ENCODE measurements at places on chromosomes 2 and 18.

- DNase-seq: no peak
Observed at GRCh38 chr18:5912566-5912965, 17.2 kb upstream of the TMEM200C start.

- DNase-seq: no peak
Observed at GRCh38 chr2:187920511-187920910, 366.3 kb upstream of the TFPI start.

- DNase-seq: no peak
Observed at GRCh38 chr2:16325016-16325975, 340.3 kb downstream of the CYRIA start.

DNA sequence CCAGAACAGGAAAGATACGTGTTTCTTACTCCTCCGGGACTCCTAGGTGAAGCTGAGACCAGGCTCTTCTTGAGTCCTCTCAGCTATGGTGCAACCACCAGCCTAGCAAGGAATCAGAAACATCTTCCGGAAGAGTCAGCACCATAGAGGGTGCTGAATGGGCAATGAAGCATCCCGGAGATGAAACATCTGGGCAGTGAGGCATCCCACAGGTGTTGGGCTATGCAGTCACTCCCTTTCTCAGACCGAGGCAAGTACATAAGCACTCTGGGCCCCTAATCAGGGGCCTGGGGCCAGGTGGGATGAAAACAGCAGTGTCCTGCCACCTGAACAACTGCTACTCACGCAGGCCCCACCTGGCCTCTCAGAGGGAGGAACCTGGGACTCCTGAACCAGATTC is 1.4 kb upstream of the CAPN10 start:
- DNase-seq: no peak

DNA sequence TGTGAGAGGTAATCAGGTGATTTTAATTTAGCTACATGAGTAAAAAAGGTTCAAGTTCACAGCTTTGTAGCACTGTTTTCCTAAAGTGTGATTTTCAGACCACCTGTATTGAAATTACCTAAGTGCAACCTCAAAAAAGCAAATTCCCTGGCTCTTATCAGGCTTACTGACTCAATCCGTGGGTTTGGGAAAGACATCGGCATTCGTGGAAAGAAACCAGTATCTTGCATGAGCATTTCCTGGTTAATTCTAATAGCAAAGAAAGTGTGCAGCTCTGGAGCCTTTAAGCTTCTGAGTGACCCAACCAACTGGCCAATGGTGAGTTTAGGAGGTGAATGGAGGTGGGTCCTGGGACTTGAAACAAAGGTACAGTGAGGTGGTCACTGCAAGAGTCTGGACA is 300.9 kb downstream of the NBAS start:
- DNase-seq: no peak

Data from fibroblast of gingiva (primary cell).